Activated T-helper 1 cell treated with anti-CD3 and anti-CD28 coated beads, Interleukin-2, amount 50 U/mL, for 16 hours (primary cell): ENCODE measurements at places on chromosomes 7 and 10.

GRCh38 chr7:28407651-28408050 lies 4.7 kb upstream of the CREB5 start:
- DNase-seq, result no peak

DNA sequence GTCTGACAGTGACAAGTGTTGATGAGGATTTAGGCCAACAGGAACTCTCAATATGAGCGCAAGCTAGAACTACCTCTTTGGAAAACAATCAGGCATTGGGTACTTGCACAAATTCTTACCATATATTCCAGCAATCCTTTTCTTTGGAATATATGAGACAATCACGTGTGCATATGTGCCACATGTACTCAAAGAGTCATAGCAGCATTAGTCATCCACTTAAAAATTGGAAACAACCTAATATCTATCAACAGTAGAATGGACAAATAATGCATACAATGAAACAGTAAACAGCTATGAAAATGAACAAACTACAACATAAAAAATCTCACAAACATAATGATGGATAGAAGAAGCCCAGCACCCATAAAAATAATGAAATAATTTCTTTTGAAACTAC lies 179.7 kb downstream of the GLI3 start:
- no peak for DNase-seq

GRCh38 chr10:111037858-111038257 lies 39.0 kb upstream of the ADRA2A start:
- no peak for DNase-seq

GRCh38 chr7:132577206-132578049 lies 1.2 kb upstream of the PLXNA4 start:
- no peak for DNase-seq

GRCh38 chr10:65273115-65273514 lies 1652.7 kb upstream of the LRRTM3 start:
- no peak for DNase-seq

- no peak for DNase-seq
Measured at GRCh38 chr10:92142512-92142911, 148.4 kb downstream of the CPEB3 start.

DNA sequence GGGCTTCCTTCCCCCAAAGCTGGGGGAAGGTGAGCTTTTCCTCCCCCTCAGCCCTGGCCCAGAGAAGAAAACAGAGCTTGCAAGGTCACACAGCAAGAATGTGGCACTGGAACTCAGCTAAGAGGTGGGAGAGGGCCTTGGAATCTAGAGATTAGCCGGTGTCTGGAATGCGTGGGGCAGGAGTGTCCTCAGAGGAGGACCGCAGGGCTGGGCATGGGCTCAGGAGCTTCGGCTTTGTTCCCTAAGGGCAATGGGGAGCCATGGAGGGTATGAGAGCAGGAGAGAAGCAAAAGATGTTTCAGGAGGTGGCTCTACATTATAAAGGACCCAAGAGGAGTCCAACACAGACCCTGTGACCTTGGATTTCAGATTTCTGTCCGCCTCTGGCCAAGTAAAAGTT lies 127.2 kb upstream of the TNRC18 start:
- DNase-seq, result no peak

- DNase-seq, result no peak
Measured at GRCh38 chr10:3330663-3331062, 158.1 kb upstream of the PITRM1 start.

DNA sequence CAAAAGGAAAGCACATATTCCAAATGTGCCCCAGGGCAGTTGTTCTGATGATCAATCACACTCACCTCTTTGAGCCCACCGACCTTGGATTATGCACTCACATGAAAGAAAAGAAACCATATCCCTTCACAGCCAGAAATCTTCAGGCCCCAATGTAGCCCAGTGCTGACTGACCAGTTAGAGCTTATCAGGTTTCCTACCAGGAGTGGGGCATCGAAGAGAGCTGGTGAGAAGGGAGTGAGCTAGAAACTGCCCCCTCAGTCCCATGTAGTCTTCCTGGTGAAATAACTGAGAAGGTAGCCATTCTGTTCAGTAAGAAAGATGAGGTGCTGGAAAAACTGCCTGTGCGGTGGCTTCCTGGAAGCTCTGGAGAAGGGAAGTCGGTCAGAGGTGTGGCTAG lies 32.2 kb downstream of the NRCAM start:
- DNase-seq, result no peak

DNA sequence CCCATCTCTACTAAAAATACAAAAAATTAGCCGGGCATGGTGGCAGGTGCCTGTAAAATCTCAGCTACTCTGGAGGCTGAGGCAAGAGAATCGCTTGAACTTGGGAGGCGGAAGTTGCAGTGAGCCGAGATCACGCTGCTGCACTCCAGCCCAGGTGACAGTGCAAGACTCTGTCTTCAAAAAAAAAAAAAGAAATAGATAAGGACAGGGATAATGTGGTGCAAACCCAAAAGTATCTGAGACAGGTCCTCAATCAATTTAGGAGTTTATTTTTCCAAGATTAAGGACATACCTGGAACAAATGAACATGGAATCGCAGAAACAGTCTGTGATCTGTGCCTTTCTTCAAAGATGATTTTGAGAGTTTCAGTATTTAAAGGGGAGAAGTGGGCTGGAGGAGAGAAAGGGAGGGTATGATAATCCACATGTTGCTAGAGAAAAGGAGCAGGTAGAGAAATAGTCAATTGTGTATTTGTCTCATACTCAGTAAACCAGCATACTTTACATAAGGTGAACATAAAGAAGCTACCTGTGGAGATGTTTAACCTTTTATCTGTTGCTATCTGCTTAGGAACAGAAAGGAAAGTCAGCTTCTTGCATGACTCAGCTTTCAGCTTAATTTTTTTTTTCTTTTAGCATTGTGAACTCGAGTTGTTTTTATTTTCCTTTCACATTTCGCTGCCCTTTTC lies 4.9 kb upstream of the MTPN start:
- DNase-seq, result no peak

GRCh38 chr10:86848747-86849146 lies 92.3 kb downstream of the BMPR1A start:
- DNase-seq, result no peak

DNA sequence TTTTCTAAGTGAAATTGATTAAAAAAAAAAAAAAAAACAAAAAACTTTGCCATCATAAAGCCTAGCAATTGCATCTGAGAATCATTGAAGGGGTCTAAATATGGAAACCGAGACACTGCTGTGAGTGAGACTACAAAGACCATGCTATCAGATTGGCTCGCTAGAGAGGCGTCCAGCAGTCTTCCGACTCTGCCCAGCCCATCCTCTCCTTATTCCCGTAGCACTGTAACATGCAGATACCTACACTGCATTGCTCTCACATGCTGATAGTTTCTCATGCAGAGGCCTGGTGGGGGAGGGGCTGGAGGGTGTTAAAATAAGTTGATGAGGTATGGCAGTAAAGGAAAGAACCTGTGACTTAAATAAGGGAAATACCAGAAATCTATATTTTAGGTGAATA lies 130.7 kb downstream of the NRF1 start:
- no peak for DNase-seq

GRCh38 chr10:1127629-1128028 lies 71.4 kb downstream of the WDR37 start:
- no peak for DNase-seq

DNA sequence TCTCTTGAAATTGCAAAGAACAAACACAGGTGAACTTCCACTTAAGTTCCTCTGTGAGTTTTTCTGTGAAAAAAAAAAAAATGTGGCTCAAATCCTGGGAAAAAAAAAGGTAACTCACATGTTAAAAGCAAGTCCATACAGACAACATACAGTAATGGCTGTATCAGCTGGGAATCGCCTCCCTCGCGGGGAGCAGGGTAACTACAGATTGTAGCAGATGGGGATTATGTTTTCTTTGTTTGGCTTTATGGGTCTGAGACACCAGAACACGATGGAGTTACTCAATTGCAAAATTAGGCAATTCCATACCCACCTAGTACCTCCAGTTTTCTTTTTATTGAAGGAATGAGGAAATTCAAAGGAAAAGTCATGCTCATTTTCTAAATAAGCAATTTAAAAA lies 42.3 kb downstream of the FEZF1 start:
- no peak for DNase-seq

DNA sequence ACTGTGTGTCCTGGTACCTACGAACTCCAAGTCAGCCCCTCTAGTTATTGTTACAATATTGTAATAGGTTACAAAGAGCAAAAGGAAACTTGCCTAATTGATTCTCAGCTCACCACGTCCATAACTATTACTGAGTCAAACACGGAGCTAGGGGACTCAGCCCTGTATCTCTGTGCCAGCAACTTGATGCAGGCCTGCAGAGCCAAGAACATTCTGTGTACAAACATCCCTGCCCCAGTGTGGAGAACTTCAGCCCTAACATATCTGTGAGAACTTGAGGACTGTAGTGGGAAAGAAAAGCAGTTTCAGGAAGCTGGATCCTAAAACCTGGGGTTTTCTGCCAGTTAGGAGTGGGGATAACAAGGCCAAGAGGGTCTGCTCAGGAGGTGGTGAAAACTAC lies 114.9 kb upstream of the PRSS58 start:
- DNase-seq, result no peak

DNA sequence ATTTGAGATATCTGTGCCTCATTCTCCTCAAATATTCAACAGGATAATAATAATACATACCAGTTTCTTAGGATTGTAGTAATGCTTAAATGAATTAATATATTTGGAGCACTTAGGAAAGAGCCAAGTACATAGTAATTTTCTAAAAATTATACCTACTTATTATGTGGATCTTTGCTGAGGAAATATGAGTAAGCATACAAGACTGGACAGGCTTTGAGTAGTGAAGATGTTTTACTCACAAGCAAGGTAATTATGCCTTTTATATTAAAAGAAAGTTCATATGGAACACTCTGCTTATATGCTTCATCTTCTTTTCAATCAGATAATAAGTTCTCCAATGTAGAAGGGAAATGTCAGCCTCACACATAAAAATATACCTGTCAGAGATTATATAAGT lies 337.5 kb upstream of the KAT6B start:
- no peak for DNase-seq

DNA sequence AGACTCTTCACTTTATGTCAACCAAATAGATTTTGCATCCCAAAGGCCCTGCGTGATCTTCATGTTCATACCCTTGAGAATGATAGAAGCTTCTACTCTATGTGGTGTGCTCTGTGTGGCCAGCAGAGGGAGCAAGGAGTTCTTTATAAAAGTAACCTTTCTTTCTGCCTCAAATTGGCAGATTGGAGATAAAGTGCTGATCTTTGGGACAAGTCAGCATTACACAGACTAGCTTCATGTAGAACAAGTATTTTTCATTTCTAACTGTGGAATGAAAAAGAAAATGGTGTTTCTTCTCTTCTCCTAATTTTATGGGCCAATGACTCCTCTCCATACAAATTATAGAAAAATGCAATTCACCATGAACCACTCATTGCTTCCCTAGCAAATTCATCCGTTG lies 1214.1 kb downstream of the SORCS1 start:
- no peak for DNase-seq

DNA sequence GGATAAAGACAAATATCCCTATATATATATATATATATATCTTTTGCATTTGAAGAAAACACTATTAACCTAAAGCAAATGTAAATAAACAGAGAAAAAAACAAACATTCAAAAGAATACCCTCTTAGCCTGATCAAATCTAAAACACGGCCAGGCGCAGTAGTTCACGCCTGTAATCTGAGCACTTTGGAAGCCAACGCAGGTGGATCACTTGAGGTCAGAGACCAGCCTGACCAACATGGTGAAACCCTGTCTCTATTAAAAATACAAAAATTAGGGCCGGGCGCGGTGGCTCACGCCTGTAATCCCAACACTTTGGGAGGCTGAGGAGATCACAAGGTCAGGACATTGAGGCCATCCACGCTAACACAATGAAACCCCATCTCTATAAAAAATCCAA lies 9.2 kb downstream of the ANXA7 start:
- DNase-seq, result no peak

- DNase-seq, result no peak
Measured at GRCh38 chr7:77459311-77459726, 43.2 kb upstream of the GSAP start.

DNA sequence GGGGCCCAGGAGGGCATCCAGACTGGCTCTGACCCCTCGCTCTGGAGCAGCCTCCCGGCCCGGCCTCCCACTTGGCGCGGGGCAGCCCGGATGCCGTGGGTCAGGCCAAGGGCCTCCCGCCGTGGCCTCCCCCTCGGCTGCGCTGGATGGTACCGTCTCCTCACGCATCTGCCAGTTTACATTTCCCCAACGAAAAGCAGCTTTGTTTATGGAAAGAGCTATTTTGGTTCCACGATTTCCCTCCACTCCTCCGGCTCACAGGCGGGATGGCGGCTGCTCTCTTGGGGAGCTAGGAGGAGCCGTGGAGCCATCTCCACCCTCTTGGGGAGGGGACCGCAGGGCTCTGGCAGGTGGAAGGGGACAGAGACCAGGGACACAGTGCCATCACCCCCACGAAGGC lies 93.2 kb upstream of the MYL10 start:
- no peak for DNase-seq

- DNase-seq, result no peak
Measured at GRCh38 chr7:10192074-10192473, 781.6 kb upstream of the PHF14 start.

DNA sequence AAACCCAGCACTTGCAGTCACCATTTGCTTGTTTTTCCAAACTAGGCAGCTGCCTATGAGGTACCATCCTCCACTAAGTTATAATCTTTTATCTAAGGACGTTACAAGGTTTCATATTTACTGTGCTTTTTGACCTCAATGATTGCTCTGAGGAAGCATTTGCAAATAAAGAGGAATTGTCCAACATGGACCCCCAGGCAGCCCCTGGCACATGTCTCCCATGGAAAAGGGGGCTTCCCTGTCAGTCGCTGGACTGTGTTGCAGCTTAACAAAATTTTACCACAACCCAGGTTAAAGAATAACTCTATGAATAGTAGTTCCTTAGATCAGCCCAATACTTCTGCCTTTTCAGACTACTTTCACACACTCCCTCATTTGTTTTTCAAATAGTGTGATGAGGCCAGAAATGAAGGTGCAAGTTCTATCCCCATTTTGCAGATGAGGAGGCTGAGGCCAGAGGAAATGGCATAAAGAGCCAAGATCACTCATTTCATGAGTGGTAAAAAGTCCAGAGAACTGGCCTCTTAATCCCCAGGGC lies 52.8 kb upstream of the ZPBP start:
- DNase-seq, result no peak

- DNase-seq, result no peak
Measured at GRCh38 chr10:88507404-88507803, 75.7 kb downstream of the RNLS start.

- no peak for DNase-seq
Measured at GRCh38 chr7:83040484-83040883, 122.2 kb downstream of the PCLO start.

- DNase-seq, result no peak
Measured at GRCh38 chr7:2523461-2523936, 3.9 kb downstream of the LFNG start.

- no peak for DNase-seq
Measured at GRCh38 chr7:152178405-152179058, 153.1 kb downstream of the GALNT11 start.

- no peak for DNase-seq
Measured at GRCh38 chr10:119483839-119484238, 58.7 kb downstream of the RGS10 start.
